Activated CD4-positive, alpha-beta memory T cell treated with anti-CD3 and anti-CD28 coated beads for 36 hours (primary cell): ENCODE measurements at places on chromosomes 1 and 21.
A peak's percentile ranks its signal among the peaks of the same experiment; 100 is the strongest.

DNA sequence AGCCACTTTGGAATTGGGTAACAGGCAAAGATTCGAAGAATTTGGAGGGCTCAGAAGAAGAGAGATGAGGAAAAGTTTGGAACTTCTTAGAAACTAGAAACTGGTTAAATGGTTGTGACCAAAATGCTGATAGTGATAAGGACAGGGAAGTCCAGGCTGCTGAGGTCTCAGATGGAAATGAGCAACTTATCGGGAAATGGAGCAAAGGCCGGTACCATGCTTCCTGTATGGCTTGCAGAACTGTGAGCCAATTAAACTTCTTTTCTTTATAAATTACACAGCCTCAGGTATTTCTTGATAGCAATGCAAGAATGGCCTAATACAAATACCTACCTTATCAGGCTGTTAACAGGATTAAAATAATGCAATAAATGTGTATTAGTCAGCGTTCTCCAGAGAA is 9.4 kb upstream of the TLR5 start:
- DNase-seq = no peak

GRCh38 chr1:17139637-17140036 is 20.4 kb upstream of the PADI2 start:
- DNase-seq = no peak

DNA sequence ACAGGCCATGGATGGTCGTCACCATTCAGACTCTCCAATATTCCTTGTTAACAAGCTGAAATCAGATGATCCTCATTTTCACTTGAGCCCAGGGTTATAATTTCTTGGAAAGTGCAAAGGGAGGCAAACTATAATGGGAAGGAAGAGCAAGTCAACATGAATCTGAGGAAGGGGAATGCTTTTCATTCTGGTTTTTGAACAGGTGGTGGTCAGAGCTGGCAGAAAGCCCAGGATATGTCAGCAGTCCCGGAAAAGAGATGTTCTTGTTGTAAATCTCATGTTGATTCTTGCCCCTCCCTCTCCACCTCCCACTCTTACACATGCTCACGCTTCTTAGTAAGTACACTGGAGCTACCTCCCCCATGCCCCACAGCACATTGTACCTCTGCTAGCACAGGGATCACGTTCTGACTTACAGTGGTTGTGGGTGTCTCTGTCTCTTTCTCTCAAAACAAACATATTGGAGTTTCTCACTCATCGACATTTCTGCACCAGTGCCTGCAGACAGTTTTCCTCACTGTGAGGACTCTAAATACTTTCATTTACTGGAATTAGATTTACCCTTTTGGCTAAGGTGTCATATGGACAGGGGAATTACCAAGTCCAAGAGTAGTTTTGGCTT is 77.6 kb downstream of the XCL2 start:
- peak; percentile 81 for DNase-seq

DNA sequence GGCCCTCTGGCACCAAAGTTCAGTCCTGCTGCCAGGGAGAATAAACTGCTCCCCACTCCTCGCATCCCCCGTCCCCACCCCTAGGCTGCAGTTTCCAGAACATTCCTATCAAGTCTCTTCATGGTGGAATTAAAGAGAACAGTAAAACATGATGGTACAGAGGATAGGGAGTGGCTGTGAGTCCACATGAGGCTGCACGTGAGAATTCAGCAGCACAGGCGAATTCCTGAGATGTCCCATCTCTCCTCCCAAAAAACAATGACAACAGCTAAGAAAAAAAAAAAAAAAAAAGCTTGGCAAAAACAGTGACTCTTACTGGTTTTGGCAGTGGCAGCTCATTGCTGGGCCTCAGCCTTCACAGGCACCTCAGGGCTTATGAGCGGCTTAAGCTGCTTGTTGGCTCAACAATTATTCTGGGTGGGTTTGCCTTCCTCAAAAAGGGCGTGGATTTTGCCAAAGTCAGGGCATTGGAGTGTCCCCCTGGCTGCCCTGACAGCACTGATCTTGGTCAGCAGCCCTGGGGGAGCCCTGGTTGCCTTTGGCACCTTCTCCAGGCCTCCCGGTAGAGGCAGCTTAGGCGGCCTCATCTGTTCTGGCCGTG is 5.7 kb upstream of the IFFO2 start:
- peak; percentile 2 for DNase-seq

DNA sequence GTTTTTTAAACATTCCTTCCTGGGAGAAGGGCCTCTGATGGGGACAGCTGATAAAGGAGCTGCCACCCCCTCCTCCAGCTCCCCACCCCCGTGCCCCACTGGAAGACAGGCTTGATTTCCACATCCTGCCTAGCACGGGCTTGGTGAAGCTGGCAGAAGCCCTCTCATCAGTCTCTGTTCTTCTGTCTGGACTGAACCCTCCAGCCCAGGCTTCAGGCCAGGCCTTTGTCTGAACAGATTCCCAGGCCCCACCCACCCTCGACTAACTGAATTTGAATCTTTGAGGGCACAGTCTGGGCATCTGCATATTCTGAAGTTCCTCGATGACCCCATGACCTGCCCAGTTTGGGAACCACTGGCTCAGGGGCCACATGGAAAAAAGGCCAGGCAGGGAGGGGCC is 75.3 kb downstream of the CD58 start:
- no peak for DNase-seq

- peak; percentile 35 for DNase-seq
Measured at GRCh38 chr1:114468710-114469468, 42.1 kb downstream of the TRIM33 start.

- no peak for DNase-seq
Measured at GRCh38 chr1:202683029-202683428, 27.2 kb downstream of the SYT2 start.

GRCh38 chr21:30713766-30714165 is 4.8 kb downstream of the KRTAP21-3 start:
- DNase-seq = no peak

DNA sequence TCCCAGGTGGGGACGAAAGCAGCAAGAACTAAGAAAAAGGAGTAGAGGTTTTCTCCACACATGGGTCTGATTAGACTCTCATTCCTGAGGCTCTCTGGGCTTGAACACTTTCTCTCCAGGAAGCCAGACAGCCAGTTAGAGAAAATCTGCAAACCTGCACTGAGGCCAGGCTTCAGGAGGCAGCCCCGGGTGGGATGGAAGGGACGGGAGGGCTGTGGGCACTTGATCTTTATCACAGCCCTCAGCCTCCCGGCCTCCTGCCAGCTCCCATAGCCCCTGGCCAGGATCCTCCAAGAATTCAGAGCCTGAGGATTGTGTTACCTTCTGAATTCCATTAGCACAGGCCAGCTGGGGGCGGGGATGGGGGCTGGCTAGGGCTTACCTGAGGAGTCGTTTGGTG is 40.1 kb downstream of the SERTAD4 start:
- DNase-seq = no peak

DNA sequence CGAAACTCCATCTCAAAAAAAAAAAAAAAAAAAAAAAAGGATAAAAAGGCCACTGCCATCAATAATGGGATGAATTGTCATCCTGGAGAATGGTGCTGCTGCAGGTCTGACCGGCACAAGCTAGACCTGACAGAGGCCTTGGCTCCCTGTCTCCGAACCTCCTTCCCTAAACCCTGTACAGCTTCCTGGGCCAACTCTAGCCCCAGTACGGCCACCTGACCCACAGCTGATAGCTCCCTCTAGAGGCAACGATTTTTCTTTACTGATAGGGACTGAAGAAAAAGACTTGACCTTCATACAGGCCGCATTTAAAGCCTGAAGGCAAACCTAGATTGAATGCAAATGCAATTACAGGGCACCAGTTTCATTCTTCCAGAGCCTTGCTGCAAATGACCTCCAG is 30.7 kb downstream of the NOL9 start:
- DNase-seq = no peak

DNA sequence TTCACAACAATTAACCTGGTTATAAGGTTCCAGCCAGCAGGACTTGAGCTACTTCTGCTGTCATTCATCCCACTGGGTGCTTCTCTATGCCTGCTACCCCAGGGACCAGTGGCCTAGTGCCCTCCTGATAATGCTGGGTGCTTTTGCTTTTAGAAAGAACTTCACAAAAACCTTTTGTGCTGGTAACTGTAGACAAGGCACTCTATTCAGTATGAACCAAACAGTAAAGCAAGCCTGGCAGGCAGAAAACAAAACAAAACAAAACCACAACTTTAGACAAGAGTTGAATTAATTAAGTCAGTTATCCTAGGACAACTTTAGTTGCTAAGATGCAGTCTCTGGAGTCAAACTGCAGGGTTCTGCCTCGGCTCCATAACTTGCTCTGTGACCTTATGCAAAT is 61.9 kb upstream of the ADGRL2 start:
- DNase-seq = no peak
